ENCODE measurements at places on chromosomes 7 and 10. TPM values are rescaled to one million over a fixed set of nuclear protein-coding genes. Genes with fewer than 3 reads are reported as not detected.

The CBLL1 gene
- total RNA-seq: 22.7 TPM

The HOXA1 gene
- total RNA-seq: 3.9 TPM

The INSIG1 gene
- total RNA-seq: 61.5 TPM

The ODAD2 gene
- total RNA-seq: 0.30 TPM

DNA sequence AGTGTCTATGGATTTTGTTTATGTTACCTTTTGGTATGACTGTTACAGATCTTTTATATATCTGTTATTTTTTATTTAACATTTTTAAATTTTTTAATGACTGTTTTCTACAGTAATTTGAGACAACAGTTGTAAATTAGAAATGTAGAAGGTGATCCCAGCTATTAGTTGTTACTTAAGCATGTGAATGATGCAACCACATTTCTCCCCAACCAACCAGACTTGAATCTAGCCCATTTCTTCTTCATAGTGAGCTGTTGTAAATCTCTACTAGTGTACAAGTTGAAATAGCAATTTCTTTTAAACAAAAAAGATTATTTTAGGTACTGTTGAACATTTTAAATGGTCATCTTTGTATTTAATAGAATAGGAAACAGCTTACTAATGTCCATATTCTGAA lies 18.0 kb downstream of the TMEM106B start:
- DNase-seq: no peak

DNA sequence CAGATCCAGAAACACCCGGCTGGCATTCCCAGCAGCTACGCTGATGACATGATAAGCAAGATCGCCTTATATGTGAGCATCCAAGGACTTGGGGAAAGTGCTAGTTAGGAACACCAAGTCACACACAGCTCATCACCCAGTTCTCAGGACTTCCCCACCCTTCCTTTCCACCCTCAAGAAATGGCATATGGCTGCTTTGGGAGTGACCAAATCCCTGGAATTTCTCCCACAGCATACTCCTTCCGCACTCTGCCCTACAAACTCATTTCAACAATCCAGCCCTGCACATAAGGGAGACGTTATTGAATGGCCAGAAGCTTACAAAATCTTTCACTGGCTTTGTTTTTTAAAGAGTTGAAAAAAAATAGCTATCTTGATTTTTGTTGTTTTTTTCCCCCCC lies 4.2 kb downstream of the ITIH5 start:
- no peak for DNase-seq

- DNase-seq: no peak
These were observed 1.1 kb downstream of the HOXA2 start for GRCh38 chr7:27101171-27101956.

DNA sequence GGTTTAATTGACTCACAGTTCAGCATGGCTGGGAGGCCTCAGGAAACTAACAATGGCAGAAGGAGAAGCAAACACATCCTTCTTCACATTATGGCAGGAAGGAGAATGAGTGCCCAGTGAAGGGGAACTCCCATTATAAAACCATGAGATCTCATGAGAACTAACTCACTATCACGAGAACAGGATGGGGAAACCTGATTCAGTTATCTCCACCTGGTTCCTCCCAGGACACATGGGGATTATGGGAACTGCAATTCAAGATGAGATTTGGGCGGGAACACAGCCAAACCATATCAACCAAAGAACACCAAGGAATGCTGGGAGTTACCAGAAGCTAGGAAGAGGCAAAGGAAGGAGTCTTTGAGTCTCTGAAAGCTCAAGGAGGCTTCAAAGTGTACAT lies 94.3 kb downstream of the IPMK start:
- DNase-seq: no peak

All from Caki2 (cell line).